ENCODE measurements at places on chromosomes 3 and 15.

DNA sequence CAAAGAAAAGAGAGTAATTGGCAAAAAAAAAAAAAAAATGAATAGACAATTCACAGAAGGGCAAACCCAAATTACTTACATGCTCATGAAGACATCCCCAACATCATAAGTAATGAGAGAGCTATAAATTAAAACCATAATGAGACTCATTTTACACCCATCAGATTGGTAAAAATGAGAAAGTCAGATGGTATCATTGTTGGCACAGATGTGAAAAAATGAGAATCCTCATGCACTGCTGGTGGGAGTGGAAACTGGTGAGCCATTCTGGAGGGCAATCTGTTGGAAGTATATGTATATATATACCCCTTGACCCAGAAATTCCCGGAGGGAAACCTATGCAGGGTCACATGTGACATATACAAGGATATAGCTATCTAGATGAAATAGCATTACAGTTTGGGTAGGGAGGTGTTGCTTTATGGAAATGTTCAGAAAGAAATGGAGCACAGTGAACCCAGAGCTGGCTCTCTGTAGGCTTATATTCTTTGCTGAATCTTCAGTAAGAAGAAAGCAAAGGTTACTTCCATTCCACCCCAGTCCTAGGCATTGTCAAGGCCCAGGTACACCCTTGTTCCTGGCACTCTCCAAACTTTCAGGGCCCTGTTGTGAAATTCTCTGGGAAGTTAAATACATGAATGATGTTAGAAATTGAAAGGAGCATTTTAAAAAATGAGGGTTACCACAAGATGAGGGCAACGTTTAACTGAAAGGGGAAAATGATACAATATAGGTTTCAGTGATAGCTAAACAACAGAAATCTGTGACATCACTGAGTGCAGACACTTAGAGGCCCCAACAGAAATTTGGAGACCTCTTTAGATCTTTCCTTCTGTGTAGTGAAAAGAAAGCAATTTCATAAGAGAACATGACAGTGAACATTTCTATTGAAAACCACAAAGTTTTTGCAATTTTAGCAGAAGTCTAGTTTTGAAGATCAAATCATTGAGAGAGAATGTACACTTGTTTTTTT lies 132.7 kb upstream of the TPRG1 start:
- no peak for DNase-seq

- no peak for DNase-seq
Measured at GRCh38 chr3:28250999-28251398, 9.6 kb downstream of the CMC1 start.

- DNase-seq, result no peak
Measured at GRCh38 chr15:89504166-89504565, 7.8 kb upstream of the RHCG start.

DNA sequence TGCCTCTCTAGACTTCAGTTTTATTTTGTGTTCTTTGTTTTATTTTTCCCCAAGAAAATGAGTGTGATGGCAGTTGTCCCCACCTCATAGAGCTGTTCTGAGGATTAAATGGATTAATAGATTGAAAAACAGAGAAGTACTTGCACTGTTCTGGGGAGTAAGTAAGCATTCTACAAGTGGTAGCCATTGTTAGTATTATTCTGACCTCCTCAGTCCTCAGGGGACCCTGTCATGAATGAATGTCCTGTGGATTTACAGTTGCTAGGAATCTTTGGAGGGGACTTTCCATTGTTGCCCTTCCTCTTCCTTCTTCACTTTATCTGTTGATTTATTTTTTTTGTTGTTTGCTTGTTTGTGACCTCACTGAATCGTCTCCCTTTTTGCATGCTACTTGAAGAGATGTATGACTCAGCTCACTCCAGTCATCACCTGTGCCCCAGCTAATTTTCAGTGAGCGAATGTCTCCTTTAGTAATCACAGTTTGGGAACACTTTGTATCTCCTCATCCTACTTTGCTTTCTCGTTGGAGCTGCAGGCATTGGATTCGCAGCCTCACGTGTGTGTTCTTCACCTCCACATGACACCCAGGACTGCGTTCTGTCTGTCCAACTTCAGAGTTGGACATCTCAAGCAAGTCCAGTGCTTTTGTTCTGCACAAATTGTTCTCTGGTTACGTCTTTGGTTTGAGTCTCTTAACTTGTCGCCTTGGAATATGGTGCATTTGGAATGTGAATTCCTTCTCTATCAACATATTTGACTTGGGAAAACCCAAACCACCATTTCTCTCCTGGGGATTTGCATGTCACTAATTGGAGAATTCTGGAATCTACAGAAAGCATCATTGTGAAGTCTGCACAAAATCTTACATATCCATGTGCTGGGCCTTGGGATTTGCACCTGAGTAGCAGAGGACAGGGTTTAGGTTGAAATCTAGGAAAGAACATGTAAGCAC lies 54.5 kb downstream of the LRTM1 start:
- DNase-seq, result no peak

DNA sequence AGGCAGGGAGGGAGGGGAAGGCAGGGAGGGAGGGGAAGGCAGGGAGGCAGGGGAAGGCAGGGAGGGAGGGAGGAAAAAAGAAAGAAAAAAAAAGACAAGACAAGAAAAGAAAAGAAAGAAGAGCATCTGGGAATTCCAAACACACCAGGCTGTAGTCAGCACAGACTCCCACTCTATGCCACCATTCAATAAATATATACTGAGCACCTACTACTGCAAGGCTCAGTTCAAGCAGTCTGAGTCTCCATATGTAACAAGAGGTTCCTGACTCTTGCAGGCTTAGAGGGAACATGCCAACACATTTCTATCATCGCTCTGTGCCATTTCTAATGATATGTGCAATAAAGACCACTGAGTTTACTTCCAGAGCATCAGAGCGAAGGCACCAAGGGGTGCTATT lies 47.7 kb downstream of the ANXA2 start:
- no peak for DNase-seq

GRCh38 chr15:52338891-52339290 lies 43.3 kb upstream of the MYO5C start:
- no peak for DNase-seq

DNA sequence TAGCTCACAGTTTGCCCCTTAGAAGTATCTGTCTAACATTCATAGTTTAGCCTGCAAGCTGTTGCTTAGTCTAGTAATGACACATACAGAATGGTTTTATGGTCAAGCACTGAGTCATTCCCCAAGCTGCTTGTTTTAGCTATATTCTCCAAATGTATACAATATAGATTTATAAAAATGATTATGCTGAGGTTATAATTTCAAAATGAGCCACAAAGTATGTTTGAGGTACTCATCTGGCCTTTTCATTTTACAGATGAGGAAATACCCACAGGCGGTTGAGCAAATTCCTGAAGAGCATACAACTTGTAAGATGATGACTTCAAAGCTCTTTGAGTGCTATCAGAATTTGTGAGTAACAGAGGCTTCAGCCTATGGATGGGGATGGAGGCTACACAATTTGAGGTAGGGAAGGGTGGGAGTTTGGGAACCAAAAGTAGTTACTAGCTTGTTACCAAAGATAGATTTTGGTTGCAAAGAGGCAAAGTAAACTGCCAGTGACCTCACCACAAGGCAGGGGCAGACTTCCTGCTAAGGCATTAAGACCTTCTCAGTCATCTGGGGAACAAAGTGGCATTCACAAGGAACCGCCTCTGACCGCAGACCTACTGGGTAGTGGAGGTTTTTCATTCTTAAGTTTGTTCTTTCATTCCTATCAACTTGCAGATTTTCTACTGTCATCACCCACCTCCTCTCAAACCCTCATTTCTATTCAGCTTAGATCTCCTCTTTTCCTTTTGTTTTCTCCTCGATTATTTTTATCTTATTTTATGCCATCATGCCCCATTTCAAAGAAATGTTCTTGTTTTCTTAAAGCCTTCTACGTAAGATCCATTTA lies 257.2 kb upstream of the NECTIN3 start:
- peak; percentile 4 for DNase-seq

GRCh38 chr3:49199239-49199899 lies 28.0 kb downstream of the KLHDC8B start:
- no peak for DNase-seq

DNA sequence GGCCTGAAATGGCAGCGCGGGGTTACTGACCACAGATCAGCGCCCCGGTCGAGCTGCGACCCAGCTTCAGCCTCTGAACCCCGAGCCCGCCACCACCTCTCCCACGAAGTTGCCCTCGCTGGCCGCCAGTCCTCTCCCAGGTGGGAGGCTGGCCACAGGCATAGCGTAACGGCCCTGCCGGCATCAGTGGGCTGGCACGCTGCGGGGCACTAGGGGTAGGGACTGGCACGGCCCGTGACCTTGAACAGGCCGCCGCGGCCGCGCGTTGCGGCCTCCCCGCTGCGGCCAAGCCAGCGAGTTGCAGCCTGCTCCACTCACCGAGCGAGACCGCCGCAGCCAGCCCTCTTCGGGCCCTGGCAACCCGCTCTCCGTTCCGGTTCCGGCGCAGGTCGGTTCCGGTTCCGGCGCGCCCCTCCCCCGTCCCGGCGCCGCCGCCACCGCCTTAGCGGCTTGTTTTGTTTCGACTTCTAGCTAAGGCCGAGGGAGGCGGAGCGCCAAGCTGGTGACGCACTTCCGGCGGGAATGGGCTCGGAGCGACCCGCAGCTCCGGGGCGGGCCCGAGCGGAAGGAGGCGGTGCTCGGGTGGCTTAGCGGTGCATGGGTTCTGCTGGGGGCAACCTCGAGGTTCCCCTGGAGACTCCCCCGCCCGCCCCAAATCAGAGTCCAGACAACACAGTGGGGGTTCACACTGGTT lies at the start of gene USP19:
TSS of gene USP19 (minus strand) at position 386 of the 694 bp plus-strand sequence. CDS start 1,678 bp downstream, outside the sequence.
- peak; percentile 90 for DNase-seq

- DNase-seq, result no peak
Measured at GRCh38 chr3:191100516-191100915, 98.5 kb upstream of the OSTN start.

DNA sequence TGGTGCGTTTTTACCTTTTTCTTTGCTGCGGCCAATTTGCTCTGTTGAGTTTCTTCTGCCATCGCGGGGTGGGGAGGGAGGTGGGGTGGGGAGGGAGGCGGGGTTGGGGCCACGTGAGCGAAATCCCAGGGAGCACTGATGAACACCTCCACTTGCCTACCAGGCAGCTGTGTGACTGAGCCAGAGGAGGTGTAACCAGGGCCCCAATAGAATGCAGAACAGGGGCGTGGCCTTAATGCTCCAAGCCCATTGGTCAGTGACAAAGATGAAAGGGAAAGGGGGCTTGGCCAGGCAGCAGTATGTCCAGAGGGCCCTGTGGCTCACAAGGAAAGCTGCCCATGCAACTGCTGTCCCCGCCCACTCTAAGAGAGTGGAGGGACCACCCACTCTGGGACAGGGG lies 21.4 kb upstream of the OR4F6 start:
- DNase-seq, result no peak

- DNase-seq, result no peak
Measured at GRCh38 chr3:173584093-173584837, 186.7 kb downstream of the NLGN1 start.

DNA sequence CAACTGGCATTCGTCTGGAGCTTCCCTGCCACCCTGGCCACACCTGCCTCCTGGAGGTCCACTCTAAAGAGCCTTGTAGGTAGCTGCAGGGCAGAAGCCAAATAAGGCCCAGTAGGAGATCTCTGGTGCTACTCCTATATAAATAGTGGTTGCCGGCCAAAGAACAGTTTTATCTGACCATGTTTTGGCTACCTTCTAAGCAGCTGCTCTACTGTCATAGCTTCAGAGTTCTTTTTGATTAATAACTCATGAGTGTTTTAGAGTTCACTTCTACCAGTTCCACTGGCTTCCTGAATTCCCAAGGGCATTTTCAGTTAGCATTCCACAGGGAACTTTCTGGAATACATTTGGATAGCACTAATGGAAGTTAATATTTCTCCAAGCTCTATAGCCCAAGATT lies 154.6 kb downstream of the B3GALNT1 start:
- no peak for DNase-seq

GRCh38 chr3:64072126-64072525 lies 48.8 kb upstream of the PSMD6 start:
- DNase-seq, result no peak

- no peak for DNase-seq
Measured at GRCh38 chr15:63920504-63921175, 86.9 kb upstream of the HERC1 start.
